Hair follicular keratinocyte (primary cell): ENCODE measurements at places on chromosomes 7 and 10. TPM values are rescaled to one million over a fixed set of nuclear protein-coding genes. Genes with fewer than 3 reads are reported as not detected.

STOX1 gene
- total RNA-seq, result not detected in 2 replicates

PON1 gene
- not detected in 2 replicates for total RNA-seq

ANKRD2 gene
- total RNA-seq, result 1.0 and 3.0 TPM in 2 replicates

EN2 gene
- not detected in 2 replicates for total RNA-seq

KAZALD1 gene
- total RNA-seq, result 0.15 and 0.23 TPM in 2 replicates

STRIP2 gene
- 12.0 and 15.5 TPM in 2 replicates for total RNA-seq
